Stimulated activated CD4-positive, alpha-beta T cell treated with anti-CD3 and anti-CD28 coated beads, Interleukin-15, amount 100 ng/mL, for 24 hours (primary cell): ENCODE measurements at places on chromosomes 7 and 10.
A peak's percentile ranks its signal among the peaks of the same experiment; 100 is the strongest.

- no peak for DNase-seq
Measured at GRCh38 chr10:21417172-21417712, 108.2 kb downstream of the SKIDA1 start.

DNA sequence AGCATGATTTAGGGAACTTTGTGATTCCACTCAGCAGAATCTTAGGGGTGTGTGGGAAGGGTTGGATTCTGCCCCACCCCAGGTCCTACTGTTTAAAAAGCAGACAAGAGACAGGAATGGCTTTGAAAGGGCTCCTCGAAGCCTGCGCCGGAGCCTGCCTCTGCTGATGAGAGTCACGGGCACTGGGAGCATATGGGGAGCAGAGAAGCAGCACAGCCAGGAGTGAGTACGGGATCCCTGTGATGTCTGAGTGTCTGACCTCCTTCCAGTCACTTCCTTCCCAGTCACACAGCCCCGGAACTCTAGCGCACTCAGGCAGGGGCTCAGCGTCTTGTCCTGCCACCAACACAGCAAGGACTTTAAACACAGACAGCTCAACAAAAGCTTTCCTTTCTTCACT is 514.9 kb upstream of the DPP6 start:
- DNase-seq = no peak

GRCh38 chr10:85448716-85449115 is 917.9 kb downstream of the GRID1 start:
- no peak for DNase-seq

DNA sequence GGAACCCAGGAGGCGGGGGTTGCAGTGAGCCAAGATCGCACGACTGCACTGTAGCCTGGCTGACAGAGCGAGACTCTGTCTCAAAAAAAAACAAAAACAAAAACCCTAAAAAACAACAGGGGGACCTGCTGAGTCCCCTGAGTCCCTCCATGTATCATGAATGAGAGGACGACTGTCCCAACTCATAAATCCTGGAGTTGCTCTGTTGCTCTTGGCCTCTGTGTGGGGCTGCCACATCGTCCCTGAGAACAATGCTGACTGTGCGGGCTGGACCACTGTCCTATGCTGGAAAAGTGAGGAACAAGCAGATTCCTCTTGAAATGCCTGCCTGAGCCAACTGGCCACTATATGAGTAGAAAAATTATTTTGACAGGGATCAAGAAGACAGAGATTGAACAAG is 122.5 kb downstream of the IDE start:
- DNase-seq = no peak

DNA sequence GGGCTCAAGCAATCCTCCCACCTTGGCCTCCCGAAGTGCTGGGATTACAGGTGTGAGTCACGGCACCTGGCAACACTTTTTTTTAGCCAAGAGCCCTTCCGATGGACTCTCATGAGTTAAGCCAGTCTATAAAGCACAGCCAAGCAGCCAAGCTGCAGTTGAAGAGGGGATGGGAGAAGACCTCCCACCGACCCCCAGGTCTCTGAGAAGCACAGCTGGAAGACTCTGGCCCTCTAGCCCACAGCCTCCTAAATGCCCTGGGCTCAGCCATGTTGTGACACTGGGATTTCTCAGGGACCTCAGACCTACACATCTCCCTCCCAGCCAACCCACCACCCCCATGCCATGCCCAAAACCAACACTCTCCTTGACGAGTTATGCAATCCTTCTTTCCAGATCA is 31.1 kb downstream of the CALML3 start:
- no peak for DNase-seq

DNA sequence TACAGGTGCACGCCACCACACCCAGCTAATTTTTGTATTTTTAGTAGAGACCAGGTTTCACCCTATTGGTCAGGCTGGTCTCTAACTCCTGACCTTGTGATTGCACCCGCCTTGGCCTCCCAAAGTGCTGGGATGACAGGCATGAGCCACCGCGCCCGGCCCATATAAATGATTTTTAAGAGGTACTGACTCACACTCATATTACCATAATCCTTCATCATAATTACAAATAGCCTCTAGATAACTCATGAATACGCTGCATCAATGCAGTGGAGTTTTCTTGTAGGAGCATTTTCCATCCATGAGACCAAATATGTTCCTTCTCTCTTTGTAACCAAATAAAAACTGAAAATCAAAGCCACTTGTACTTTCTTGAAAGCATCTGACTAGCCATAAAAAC is 193.3 kb downstream of the GRM8 start:
- DNase-seq = no peak

DNA sequence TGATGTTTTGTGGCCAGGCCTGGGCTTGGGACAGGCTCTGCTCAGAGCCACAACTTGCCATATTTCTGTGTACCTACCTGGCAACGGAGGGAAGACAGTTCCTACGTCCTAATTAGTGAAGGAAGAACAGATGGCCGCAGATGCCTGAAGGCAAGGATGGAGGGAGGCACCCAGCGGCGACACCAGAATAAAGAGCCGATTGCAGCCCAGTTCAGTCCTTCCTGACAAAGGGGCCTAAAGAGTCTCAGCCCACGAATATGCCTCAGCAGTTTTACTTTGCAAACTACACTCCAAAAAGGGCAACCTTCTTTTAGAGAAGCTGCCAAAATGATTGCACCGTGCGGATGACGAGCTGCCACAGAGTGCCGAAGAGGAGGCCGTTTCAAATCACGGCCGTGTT is 585.8 kb downstream of the GLRX3 start:
- DNase-seq = no peak

DNA sequence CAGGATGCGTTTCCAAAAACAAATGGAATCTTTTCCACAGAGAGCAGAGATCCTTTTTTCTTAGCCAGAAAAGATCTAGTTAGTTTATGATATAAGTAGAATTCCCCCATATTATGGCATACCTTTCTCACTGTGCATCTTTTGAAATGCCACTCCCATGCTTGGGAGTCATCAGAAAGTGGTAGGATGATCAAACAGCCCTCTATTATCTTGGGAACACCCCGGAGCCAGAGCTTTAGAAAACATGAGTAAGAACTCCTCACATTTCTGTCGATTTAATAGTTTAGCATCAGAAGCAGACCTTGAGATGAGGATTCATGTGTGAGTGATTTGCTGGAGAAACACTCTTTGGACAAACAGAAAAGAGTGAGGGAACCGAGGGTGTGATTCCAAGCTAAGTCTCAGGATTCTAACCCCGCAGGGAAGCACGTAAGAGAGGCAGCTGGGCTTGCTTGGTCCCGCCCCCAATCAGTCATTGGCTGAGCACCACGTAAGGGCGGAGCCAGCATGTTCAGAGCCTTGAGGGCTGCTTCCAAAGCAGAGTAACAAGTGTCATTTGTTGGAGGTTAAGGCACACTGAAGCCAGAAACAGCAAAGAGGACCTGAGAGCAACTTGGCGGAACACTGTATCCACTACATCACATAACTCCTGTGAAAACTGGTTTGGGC is 43.7 kb upstream of the NXPH1 start:
- DNase-seq = no peak

DNA sequence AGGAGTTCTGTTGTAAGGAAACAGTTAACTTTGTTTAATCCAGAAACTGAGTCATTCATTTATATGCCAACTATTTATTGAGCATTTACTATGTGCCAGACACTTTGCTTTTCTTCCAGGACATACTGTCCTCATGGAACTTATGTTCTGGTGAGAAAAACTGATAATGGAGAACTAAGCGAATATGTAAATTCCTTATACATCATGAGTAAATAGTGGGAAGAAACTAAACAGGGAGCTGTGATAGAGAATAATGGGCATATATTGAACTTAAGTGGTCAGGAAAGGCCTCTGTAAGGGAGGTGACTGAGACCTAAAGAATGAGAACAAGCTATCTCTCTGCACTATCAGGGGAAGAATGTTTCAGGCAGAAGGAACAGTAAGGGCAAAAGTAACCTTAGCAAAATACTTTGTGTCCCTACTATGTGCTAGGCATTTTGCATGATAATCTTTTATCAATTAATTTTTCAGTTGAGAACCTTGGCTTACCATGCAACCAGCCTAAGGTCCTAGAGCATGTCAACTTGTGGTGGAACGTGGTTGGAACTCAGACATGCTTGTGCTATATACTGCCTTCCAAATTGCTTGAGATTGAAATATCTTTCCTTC is 45.4 kb downstream of the ST7 start:
- DNase-seq = no peak

DNA sequence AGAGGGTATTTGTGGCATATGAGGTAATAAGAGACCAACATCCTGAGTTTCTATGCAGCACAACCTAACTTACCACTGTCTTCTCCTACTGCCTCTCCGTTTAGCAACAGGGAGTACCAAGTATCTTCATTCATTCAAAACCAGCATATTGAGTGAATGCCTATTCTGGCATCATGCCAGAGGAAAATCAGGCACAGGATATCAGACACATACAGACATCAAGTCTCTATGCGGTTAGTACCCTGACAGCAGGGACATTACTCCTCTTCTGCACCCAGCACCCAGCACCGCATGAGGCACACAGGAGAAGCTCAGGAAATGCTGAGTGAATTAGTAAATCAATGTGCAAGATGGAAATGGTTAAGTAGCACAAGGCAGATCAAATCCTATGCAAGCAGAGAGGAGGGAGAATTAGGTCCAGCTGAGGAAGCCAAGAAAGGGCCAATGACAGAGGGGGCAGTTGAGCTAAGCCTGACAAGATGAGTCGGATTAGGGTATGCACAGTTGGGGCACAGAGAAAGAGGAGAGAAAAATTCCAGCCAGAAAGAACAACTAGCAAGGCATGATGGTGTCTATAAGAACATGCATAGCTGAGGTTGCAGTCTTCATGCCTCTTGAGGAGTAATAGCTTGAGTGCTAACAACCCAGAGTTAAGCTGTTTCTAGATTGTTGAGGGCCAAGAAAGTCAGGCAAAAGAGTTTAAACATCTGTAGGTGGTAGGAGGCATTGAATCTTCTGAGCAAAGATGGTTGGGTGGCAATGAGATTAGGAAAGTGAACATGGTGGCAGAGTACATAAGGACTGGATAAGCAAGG is 146.0 kb downstream of the PLXNA4 start:
- DNase-seq = no peak

- DNase-seq = no peak
Measured at GRCh38 chr7:12764458-12764891, 77.0 kb downstream of the ARL4A start.

- no peak for DNase-seq
Measured at GRCh38 chr7:151143261-151144015, 24.1 kb downstream of the GBX1 start.

GRCh38 chr7:129095258-129095657 is 40.3 kb upstream of the TNPO3 start:
- no peak for DNase-seq

DNA sequence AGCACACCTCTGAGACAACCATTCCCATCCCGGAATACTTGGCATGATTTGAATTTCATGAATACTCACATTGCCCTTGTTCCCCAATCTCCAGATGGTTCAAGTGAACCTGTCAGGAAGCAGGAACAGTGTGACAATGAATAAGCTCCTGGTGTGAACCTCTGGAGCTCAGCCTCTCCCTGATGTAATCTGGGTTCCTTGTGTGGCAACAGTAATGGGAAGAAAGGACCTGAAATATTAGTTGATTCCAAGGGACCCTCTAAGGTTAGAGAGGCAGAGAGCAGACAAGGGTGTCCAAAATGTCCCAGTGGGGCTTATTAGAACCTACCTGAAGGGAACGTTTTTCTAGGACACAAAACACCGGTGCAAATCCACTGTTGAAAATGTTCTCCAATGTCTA is 8.5 kb downstream of the OR2A7 start:
- DNase-seq = no peak

GRCh38 chr10:101161494-101162299 is 30.6 kb downstream of the TLX1 start:
- DNase-seq = peak; percentile 75

DNA sequence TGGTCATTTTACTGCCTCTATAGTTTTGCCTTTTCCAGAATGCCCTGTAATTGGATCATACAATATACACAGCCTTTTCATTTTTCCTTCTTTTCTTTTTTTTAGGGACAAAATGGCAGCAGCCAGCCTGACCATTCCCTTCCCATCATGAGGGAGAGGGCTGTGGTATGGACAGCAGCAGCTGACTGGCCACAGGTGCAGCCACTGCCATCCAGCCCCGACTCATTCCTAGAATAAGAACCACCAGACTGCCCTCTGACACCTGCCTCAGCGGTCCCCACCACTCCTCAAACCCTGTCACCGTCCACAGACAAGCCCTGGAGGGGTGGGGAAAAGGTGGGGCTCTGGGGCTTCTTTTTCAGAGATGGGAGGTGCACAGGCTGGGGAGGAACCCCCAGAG is 92.8 kb downstream of the EPDR1 start:
- DNase-seq = no peak

DNA sequence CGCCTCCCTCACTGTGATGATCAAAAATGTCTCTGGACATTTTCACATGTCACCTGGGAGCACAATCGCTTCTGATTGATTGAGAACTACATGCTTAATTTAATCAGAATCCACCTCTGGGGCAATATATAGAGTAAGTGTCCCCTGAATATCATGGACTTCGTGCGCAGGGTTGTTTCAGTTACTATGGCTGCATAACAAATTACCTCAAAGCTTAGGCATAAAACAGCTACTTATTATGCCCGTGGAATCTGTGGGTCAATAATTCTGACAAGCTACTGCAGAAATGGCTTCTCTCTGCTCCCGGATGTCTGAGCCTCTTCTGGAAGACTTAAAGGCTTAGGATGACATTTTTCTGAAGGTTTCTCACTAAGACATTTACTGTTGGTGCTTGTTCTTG is 334.4 kb downstream of the GPR158 start:
- DNase-seq = no peak

DNA sequence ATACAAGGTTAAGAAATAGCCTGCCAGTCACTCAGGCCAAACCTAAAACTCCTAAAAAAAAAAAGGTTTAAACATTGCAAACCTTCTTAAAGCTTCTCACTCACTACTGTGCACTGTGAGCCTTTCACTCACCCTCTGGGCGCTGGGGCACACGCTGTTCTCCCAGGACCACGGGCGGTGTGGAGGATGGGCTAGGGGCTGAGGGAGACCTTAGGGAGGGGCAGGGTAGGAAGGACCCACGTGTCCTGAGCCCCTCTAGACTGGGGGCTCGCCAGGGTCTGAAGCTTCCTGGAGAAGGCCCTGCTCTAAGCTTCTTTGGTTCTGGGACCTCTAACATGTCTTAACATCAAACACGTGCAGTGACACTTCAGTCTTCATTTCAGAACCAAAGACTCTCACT is 569.8 kb downstream of the DNAJB6 start:
- no peak for DNase-seq

DNA sequence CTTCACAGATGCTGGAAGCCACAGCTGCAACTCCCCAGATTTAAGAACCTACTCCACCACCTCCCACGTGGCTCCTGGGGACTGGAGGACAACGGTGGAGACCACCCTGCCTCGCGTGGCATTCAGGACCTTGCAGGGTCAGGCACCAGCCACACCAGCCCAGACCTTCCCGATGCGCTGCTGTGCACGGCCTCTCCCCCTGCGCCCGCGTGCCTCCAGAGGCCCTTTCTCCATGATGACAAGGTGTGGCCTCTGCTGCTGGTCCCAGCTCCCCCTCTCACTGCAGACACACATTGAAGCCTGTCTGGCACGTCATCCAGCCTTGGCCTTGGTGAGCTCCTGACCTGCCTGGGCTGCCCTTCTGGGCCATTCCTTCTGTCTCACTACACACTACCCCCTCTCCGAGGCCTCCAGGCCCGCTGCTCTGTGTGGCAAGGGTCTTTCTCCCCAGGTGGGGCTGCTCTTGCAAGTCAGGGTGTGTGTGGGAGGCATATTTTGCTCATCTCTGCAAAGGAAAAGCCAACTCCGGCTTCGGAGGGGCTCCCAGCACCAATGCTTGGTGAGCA is 254.8 kb downstream of the MAD1L1 start:
- no peak for DNase-seq

- DNase-seq = peak; percentile 73
Measured at GRCh38 chr7:77393261-77393660, 22.9 kb downstream of the GSAP start.
